Spinal cord (tissue), 10 donors: ENCODE measurements at places on chromosomes 2 and 18. TPM values are rescaled to one million over a fixed set of nuclear protein-coding genes. Genes with fewer than 3 reads are reported as not detected.

Gene RAX
- not detected for total RNA-seq

Gene POMC
- 2.6 TPM for total RNA-seq

Gene ELOA2
- not detected for total RNA-seq

Gene ST3GAL5
- total RNA-seq, result 97.1 TPM

Gene CHRND
- total RNA-seq, result 0.10 TPM

Gene GRB14
- 11.3 TPM for total RNA-seq

Gene CCDC85A
- total RNA-seq, result 24.3 TPM

Gene TAF1B
- total RNA-seq, result 29.9 TPM

Gene ACMSD
- total RNA-seq, result not detected

Gene TANC1
- total RNA-seq, result 26.7 TPM

Gene HAAO
- total RNA-seq, result 3.7 TPM

Gene BOLL
- total RNA-seq, result not detected

DNA sequence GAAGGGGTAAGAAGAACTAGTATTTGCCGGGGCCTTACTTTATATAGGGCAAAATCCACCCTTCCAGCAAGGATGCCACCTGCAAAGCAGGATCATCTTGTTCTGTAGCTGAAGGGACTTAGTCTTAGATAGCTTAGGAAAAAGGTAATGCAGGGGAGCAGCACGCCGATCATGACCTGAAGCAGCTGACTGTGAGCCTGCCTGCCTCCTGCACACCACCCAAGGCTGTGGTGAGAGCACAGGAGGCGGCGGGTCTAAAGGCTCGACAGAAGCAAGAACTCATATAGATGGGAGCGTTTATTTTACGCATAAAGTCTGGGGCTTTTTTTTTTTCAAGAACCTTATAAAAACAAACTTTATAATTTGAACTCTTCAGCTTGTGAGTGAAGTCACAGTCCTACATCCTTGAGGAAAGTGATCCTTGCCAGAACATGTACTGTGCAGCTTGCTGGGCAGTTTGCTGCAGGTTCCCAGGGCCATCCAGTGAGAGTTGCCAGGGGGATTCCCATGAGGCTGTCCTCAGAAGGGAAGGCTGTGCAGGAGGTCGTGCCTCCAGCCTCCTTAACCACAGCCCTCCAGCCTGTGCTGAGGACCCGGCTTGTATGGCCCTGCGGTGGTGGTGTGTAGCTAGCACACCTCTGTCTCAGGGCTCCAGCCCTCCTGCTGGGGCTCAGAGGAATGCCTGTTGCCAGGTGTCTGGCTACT, 92.1 kb downstream of the RNF144A start:
- DNase-seq, result no peak

GRCh38 chr2:37587817-37588216, 83.6 kb downstream of the CDC42EP3 start:
- no peak for DNase-seq

DNA sequence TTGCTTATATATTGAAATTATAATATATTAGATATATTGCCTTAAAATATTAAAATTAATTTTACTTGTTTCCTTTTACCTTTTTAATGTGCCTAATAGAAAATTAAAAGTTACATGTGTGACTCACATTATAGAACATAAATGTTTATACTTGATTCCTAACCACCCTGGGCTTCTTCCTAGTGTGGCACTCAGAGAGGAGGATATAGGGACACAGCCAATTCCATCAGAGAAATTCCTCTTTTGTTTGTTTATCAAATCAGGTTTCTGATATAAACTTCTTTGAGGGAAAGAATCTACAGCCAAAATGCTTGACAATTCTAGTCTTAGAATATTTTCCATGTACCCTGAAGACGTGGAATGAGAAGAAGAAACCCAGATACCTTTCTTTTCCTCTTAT, 348.9 kb upstream of the NRP2 start:
- DNase-seq, result no peak

- no peak for DNase-seq
These were observed 43.0 kb downstream of the CYP1B1 start for GRCh38 chr2:38032946-38033345.

DNA sequence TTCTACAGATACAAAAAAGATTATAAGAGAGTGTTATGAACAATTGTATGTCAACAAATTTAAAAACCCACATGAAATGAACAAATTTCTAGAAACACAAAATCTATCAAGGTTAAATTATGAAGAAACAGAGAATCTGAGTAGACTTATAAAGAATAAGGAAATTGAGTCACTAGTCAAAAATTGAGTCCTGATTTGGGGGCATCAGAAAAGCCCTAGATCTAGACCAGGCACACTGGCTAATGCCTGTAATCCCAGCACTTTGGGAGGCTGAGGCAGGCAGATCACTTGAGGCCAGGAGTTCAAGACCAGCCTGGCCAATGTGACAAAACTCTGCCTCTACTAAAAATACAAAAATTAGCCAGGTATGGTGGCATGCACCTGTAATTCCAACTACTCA, 15.3 kb upstream of the SPR start:
- no peak for DNase-seq

DNA sequence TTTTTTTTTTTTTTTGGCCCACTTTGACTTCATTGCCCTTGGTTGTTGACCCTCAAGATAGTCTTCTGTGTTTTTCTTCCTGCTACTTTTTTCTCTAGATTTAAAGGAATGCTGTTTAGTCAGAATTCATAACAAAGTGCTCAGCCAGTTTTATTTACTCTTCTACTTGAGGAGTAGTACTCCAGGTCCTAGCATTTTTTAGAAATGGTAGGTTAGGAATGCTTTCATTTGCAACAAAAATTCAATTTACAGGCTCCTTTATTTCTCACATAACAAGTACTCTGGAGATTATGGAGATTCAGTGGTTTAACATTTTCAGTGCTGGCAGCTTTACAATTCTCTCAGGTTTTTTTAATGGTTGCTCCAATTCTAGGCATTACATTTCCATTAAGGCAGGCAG, 58.2 kb downstream of the KIAA1328 start:
- no peak for DNase-seq

- no peak for DNase-seq
These were observed 96.9 kb upstream of the NABP1 start for GRCh38 chr2:191581003-191581402.

GRCh38 chr18:57555134-57555533, 31.4 kb downstream of the FECH start:
- no peak for DNase-seq

DNA sequence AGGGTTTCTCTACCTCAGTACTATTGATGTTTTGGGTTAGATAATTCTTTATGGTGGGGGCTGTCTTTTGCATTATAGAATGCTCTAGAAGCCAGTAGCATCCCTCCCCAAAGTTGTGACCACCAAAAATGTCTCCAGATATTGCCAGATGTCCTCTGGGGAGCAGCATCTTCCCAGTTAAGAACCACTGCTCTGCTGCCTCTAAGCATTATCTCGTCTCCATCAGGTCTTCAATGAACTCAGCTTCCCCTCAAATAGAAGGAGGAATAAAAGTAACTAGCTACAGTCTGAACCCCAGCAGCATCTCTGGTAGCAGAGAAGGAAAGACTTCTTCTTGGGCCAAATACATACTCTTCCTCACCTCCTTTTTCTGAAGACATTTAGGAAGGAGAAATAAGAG, 244.1 kb downstream of the AGPS start:
- no peak for DNase-seq

DNA sequence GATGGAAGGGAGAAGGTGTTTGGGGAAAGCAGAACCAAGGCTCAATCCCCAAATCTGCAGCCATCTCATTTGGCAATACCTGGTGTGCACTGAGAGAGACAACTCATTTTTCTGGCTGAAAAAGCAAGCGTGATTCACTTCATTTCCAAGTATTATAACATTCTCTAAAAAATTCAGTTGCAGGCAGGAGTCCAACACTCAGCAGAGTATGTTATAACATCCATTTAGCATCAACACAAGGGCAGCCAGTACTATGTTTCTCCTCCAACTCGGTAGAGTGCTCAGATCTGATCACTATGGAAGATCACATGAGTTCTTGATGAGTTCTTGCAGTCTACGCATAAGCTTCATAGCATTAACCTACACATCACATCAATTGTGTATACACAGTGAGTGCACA, 99.4 kb upstream of the PID1 start:
- DNase-seq, result no peak

- DNase-seq, result no peak
These were observed 7.4 kb upstream of the GPR17 start for GRCh38 chr2:127638361-127639110.

GRCh38 chr2:174248998-174249592, 763 bp upstream of the OLA1 start:
- no peak for DNase-seq

- DNase-seq, result no peak
These were observed 1943.8 kb upstream of the PIK3C3 start for GRCh38 chr18:40011201-40011600.

- no peak for DNase-seq
These were observed 18.5 kb downstream of the RRM2 start for GRCh38 chr2:10140841-10141610.

- DNase-seq, result no peak
These were observed 30.1 kb upstream of the COL6A3 start for GRCh38 chr2:237444071-237444470.

DNA sequence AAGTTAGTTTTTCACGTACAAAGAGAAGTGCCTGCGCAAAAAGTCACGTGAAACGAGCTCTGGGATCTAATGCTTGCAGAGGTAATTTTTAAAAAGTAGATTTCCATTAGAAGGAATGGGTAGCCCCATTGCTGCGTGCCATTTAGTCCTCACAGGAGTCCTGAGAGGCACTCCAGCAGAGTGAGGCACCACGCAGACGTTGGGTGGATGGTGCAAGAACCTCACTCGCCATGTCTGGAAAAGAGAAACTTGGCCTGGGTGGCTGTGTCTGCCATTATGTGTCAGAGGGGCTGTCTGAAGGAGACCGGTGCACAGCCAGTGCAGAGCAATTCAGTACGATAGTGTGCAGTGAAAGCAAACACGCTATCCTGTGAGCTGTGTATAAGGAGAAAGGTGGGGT, 1.8 kb upstream of the HDAC4 start:
- DNase-seq, result no peak

DNA sequence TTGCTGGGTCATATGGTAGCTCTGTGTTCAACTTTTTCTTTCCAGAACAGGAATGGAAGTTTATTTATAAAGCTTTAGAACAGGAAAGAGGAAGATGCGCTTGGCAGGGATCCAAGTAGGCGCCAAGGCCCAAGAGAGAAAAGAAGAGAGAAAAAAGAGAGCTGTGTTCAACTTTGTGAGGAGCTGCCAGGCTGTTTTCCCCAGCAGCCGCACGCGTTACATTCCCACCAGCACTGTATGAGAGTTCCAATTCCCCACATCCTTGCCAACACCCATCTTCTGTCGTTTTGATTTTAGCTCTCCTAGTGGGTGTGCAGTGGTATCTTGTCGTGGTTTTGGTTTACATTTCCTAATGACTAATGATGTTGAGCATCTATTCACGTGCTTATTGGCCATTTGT, 51.4 kb downstream of the KCNF1 start:
- peak; percentile 89 for DNase-seq

GRCh38 chr2:119537792-119538191, 6.5 kb upstream of the CFAP221 start:
- no peak for DNase-seq

GRCh38 chr2:15780234-15780633, 160.1 kb upstream of the MYCN start:
- no peak for DNase-seq

DNA sequence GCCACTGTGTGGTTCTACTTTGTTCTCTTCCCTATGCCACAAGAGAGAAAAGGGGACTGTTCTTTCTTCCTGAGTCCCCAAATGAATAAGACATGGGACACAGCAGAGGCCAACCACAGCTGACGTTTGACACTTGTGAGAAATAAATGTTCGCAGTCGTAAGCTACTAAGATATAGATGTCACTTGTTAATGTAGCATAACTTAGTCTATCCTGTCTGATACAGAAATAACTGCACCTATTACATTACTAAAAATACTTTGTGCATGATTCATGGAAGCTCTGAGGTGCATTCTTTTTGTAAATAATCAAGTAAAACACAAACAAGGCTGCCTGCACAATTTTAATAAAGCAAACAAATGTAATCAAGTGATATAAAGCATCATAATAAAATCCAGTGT, 148.8 kb downstream of the NBAS start:
- DNase-seq, result no peak

GRCh38 chr18:72058851-72059250, 485.3 kb downstream of the CBLN2 start:
- no peak for DNase-seq

GRCh38 chr2:36468463-36469105, 113.0 kb downstream of the CRIM1 start:
- DNase-seq, result no peak

GRCh38 chr2:28234807-28235206, 157.9 kb upstream of the FOSL2 start:
- DNase-seq, result no peak

DNA sequence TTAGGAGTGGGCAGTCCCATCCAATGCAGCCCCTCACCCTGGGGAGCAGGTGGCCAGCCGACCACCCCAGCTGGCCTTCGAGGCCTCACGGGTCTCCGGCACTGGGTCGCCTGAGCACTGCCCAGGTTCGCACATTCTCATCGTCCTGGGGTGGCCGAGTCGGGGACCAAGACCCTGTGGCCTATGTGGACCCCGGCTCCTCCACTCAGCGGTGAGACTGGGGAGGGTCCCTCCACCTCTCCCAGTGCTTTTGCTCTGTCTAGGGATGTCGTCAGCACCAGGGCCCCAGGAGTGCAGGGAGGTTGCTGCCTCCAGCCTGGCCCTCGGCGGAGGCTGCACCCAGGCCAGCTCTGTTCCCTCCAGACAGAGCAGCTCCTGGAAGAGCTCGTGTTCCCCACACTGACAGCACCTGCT, 89.6 kb downstream of the TPO start:
- DNase-seq, result no peak

DNA sequence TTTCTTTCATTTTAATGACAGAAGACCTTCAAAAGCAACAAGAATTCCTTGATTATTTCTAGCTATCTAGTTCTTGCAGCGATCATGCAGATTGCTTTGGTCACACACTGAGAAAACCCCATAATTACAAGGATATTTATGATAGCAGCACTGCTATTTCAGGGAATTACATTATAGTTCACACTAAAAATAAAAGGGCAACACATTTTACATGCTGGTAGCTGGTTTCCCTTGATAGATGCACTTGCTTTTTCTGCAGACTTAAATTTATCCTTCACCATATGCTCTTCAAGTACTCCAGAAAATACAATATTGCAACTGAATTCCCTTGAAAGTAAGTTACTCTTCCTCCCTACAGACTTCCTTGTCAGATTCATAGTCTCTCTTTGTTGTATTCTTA, 751.1 kb downstream of the CCDC85A start:
- DNase-seq, result no peak

DNA sequence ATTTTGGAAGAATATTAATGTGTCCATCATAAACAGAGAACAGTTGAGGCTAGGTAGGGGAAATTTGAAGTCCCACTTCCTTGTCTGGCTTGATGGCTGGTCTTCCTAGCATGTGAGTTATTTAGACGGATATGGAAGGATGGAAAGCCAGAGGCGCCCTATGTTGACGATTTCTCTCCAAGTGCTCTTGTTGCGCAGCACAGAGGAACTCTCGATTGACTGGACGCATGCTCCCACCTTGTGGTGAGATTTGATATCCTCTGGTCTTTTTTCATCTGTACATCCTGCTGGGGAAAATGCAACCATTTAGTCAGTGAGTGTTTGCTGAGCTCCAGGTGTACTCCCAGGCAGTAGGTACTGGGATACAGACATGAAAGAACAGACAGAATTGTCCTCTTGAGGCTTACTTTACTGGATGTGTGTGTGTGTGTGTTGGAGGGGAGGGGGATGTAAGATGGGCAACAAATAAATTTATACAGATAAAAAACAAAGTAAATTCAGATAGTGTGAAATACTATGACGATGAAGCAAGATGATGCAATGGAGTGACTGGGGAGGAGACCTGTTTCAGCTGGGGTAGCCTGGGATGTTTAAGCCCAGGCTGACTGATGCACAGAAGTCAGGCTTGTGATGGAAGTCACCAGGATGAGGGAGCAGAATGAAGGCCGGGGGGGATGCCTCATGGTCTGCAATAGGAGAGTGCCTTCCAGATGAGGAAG, 137.2 kb downstream of the TRIM43 start:
- peak; percentile 69 for DNase-seq
